Activated naive CD8-positive, alpha-beta T cell treated with anti-CD3 and anti-CD28 coated beads, Interleukin-2, amount 10 ng/mL, durations not matched to agents 7 days and 5 days (primary cell): ENCODE measurements at places on chromosomes 3 and 15. TPM values are rescaled to one million over a fixed set of nuclear protein-coding genes. Genes with fewer than 3 reads are reported as not detected.

The GOLGA6L10 gene
- 4.2 TPM for total RNA-seq

DNA sequence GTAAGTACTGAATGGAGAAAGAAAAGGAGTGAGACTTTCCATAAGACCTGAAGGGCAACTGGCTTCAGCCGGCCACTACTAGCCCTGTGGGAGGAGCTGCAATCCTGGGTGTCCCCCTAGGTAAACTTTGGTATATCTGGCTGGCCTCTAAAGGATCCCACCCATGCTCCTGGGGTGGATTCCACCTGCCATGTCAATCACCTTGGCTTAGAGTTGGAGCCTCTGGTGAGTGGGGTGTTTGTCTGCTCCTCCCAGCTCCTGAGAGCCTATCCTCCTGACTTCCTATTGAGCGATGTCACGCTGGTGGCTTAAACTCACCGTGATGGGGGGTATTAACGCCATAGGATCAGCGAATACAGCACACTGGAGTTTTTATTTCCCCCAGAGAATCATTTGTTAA lies 2.6 kb downstream of the SPTBN5 start:
- no peaks in the 10 kb centered on the region for H3K27me3 ChIP-seq
- no peaks in the 10 kb centered on the region for H3K36me3 ChIP-seq
- H3K4me1 ChIP-seq = peaks cover 22% of the 10 kb centered on the region

The GOLGA8T gene
- total RNA-seq = 1.5 TPM

GRCh38 chr15:28068930-28069329 lies 30.2 kb downstream of the OCA2 start:
- H3K4me1 ChIP-seq = no peaks in the 10 kb centered on the region
- no peak overlapping the region for H3K27ac ChIP-seq
- peaks cover 27% of the 10 kb centered on the region for H3K27me3 ChIP-seq

The SOX14 gene
- total RNA-seq = not detected

The NR2F2 gene
- total RNA-seq = not detected
